Stimulated activated CD8-positive, alpha-beta memory T cell treated with anti-CD3 and anti-CD28 coated beads, Interleukin-7, amount 100 ng/mL, for 24 hours (primary cell): ENCODE measurements at places on chromosomes 1 and 21.

- no peak for DNase-seq
Observed at GRCh38 chr1:214842856-214843255, 239.7 kb upstream of the KCNK2 start.

DNA sequence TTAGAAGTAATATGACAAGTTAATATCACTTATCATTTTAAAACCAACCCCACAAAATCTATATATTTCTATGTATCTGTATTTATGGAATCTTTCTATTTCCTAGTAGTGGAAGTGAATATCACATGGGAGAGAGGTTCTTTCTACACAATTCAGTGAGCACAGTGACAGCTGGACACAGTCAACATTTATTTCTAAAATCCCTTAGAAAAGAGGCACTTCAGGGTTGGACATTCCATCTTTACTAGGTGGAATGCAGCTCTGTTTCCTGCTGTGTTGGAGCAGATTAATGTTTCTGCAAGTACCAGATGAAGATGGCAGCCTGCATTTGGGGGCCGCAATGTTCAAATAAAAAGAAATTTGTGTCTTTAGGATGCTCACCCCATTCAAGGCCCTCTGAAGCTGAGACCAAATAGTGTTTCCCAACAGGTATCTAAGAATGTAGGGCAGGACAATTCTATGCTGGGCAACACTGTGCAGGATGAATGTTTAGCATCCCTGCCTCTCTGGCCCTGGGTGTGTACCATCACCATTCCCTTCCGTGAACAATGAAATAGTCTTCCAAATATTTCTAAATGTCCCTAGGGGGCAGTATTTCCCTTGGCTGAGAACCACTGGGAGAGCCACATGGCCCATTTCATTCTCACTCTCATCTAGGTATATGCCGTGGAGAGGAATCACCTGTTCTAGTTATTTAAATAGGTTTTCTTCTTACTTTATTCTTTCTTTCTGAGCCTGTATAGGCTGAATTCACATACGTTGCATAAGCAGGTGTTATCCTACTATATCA is 394.8 kb downstream of the PRDM2 start:
- no peak for DNase-seq

- DNase-seq: no peak
Observed at GRCh38 chr21:14991957-14992356, 72.8 kb downstream of the NRIP1 start.

- no peak for DNase-seq
Observed at GRCh38 chr1:26066857-26067256, 573 bp downstream of the TRIM63 start.

GRCh38 chr1:51610637-51611036 is 6.3 kb upstream of the OSBPL9 start:
- DNase-seq: no peak

GRCh38 chr1:180911640-180912191 is 981 bp upstream of the KIAA1614 start:
- no peak for DNase-seq

DNA sequence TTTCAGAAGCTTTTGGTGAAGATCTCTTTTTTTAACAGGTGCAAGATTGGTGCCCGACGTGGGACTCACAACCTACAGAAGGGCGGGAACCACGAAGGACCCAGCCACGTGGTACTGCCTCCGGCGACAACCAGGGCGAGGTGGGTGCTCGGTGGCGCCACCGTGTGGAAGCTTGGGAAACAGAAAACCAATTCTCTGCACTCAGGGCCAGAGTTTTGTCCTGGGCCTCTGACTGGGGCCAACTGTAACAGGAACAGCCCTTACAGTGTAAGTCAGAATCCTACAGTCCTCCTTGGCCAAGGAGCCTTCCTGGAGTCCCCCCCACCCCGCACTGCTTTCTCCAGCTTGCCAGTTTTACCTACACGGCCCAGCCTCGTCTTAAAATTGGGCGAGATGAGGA is 11.6 kb upstream of the S100A7A start:
- peak; percentile 20 for DNase-seq

DNA sequence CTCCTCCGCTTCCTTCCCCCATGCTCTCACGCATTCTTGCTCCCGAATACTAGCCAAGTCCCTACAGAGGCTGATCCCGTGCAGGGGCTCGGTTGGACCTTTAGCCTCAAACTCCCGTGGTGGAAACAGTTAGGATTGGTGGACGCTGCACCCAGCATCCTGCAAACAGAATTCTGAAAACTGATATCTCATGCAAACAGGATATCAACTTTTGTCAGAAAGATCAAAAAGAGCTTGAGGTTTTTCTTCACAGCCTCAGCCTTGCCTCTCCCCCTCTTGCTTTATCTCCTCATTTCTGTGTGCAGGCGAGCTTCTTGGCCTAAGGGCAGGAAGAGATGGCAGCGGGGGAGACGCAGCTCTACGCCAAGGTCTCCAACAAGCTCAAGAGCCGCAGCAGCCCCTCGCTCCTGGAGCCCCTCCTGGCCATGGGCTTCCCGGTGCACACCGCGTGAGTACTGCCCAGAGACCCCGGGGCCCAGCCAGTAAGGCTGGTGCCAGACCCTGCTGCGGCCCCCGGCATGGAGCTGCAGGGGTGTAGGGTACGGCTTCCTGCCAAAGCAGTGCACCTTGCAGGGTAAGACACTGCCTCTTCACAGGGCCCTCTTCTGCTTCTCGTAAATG is at the start of gene UBASH3A:
UBASH3A (plus strand) TSS at position 292 of the 621 bp plus-strand sequence; CDS start at position 336, 44 bp downstream.
- DNase-seq: no peak

DNA sequence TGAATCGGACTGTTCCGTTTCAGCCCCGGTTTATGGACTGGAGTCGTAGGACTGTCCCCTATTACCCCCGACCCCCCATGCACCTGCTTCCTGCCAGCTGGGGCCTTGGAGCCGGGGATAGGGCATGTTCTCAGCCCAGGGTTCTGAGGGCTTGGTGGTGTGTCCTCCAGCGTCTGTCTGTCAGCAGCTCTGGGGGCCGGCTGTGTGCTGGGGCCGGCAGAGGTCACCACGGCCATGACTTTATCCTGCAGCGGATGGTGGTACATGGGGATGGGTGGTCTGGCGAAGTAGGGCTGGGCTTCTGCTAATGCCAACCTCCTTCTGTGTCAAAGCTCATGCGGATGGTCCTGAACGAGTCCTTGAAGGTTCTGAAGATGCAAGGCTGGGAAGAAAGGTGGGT is 5.5 kb downstream of the RRP1 start:
- no peak for DNase-seq

DNA sequence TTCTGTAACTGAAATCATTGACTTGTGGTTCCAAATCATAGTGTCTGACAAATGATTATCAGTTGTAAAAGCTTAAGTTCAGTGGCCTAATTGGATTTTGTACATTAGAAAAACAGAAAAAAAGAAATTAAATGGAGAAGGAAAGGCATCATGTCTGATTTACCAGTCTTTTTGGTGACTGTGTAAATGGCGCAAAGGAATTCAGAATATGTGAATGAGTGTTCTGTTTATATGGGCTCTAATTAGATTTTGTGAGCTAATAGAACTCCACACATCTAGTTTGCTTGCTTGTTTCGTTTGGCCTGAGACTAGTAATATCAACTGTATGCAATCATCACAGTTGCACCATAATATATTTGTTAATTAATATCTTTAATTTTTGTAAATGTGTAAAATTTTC is 151.7 kb downstream of the PLA2G4A start:
- DNase-seq: no peak

DNA sequence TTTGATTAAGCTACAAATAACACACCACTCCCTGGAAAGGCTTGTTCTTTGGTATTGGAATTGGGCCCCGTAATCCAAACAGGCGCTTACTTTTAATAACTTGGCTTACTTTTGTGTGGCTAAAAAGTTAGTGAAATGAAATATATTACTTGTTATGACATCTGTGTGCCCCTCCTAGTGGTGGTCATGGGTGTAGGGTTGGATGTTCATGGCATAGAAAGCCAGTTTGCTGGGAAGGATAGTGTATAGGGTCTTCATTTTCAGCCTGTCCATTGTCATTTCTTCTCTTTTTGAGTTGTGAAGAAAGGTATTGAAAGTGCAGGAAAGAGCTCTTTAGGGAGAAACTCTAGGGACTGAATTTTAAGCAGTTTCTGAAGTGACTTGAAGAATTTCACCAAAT is 5.9 kb downstream of the CDC14A start:
- no peak for DNase-seq

- DNase-seq: no peak
Observed at GRCh38 chr1:27592232-27592930, 11.6 kb downstream of the AHDC1 start.

DNA sequence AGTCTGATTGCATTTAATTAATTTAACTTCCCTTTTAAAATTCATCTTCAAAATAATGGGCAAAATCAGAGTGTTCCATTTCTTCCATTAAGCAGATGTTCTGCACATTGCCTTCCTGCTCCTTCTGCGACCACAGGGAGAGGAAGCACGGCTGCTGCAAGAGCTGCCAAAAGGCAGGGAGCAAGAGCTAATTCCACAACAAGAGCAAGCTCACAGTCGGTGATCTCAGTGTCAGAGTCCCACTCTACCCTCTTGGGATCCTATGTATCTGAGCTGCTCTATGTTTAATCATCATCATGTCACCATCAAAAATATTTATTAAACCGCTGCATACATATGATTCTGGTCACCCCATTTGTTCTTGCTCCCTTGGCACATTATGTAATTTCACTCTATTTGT is 255.3 kb upstream of the CAMK1G start:
- DNase-seq: no peak

- no peak for DNase-seq
Observed at GRCh38 chr1:28981210-28981609, 66.8 kb downstream of the EPB41 start.

- DNase-seq: no peak
Observed at GRCh38 chr1:81435175-81435574, 365.6 kb upstream of the ADGRL2 start.

- DNase-seq: no peak
Observed at GRCh38 chr1:236759252-236759859, 35.7 kb upstream of the MTR start.

DNA sequence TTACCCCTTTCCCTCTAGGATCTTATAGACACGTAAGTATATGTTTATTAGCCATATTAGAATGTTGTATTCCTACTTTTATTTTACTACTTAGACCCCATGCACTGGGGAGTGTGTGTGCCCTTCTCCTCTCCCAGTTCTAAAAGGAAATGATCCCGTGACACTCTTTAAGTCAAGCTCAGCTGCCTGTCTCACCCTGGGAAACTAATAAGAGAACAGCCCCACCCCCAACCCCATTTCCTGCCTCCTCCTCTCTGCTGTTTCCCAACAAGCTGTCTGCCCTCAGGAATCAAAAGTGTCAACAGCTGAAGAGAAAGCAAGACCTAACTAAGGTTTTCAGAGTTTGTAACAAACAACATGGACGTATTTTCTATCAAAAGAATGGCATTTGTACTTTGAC is 92.6 kb upstream of the VAV3 start:
- no peak for DNase-seq
